ENCODE measurements at places on chromosomes 2 and 18. TPM values are rescaled to one million over a fixed set of nuclear protein-coding genes. Genes with fewer than 3 reads are reported as not detected.

GRCh38 chr2:49113046-49113445 lies 41.3 kb downstream of the FSHR start:
- no peak for DNase-seq

GRCh38 chr18:36025025-36025424 lies 42.3 kb downstream of the RPRD1A start:
- no peak for DNase-seq

- DNase-seq, result no peak
Observed at GRCh38 chr2:59866436-59866835, 687.0 kb downstream of the BCL11A start.

DNA sequence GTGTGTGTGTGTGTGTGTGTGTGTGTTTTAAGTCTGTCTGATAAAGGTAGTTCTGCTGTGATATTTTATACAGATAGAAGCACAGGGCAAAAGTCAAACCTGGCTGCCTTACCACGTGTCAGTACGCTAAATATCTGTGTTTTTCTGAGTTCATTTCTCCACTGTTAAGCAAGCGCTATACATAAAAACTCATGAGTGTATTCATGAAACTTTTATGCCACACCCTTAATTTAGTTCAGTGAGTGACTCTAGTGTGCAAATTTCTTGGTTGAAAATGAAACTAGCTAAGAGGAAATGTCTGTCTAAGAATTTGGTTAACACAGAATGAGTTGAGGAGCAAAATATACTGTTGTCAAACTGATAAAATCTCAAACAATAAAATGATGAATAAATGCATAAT lies 11.2 kb downstream of the CASP10 start:
- DNase-seq, result no peak

CFC1 gene
- 0.62 TPM for total RNA-seq

HMSD gene
- total RNA-seq, result not detected

ITGB1BP1 gene
- total RNA-seq, result 42.3 TPM

C1QL2 gene
- total RNA-seq, result not detected

UGT1A6 gene
- not detected for total RNA-seq

TSGA10 gene
- 5.9 TPM for total RNA-seq
